ENCODE measurements at places on chromosomes 3 and 15.

GRCh38 chr3:188620752-188621151, 466.8 kb downstream of the LPP start:
- no peak for DNase-seq

DNA sequence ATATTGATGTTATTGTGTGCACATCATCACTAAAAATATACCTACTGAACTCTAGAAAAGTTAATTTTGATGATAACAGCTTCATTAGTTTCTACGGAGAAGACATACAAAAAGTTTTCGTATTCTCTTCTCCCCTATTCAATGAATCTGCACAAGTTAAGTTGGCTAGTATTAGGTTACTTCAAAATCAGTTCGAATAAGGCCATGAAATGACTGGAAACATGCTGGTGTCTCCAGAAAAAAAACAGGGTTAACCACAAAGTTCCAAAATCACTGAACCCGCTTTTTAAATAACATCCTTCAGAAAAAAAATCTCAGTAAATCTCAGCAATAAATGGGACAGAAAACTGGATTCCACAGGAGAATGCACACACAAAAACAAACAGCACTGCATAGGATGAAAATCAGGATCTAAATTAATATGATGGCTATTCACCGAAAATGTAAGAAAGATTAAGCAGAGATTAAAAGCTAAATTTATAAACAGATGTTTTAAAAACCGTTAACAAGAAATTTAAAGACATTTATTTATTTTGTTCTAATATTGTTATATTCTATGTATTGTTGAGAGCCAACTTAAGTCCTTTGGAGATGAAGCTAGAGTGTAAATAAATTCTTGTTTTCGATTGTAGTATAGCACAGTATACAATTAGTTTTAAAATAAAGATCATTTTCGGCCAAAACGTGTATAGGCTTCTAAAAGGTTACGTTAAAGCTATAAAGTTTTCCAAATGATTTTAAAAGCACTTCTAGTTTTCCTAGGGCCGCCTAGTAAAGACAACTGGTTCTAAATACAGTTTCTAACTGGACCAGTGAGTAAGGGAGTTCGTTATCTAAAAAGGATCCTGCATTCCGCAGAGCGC, 1.0 kb downstream of the IGSF11 start:
- no peak for DNase-seq

- DNase-seq, result no peak
Observed at GRCh38 chr3:172648747-172649146, 62.1 kb downstream of the NCEH1 start.

- no peak for DNase-seq
Observed at GRCh38 chr3:82002491-82002890, 241.0 kb upstream of the GBE1 start.

DNA sequence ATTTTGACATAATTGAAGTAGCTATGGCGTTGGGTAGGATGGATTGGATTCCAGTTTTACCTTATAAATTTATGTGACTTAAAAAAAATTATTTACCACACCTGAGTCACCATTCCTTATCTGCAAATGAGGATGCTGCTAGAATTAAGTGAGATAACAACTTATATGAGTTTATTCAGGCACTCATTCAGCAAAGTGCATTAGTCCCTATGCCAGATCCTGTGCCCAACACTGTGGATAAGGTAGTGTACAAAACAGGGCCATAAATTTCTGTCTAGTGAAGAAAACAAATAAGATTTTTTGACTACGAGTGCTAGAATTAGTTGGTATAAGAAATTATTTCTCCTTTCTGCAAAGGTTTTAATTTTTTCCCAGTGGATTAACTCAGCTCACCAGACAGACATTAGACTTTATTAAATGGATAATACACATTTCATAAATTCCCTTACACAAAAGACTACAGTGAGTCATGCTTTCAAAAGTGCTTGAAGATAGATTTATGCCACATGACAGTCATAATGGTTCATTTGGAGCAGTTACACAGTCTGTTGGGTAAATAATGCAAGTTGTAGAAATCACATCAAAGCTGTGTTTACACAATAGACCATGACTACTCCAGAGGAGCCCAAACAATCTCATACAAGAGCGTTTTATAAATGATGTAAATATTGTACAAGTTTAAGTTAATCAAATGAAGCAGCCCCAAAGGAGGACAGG, 129.9 kb upstream of the TGFBR2 start:
- DNase-seq, result no peak

All from hematopoietic multipotent progenitor cell treated with erythropoietin and hydrocortisone succinate and interleukin-3 and kit ligand, for 15 days (in vitro differentiated cells).